Activated CD4-positive, CD25-positive, alpha-beta regulatory T cell treated with anti-CD3 and anti-CD28 coated beads, Interleukin-2, amount 50 U/mL, for 72 hours (primary cell): ENCODE measurements at places on chromosomes 7 and 10.

- DNase-seq = no peak
These were observed 761 bp downstream of the PTF1A start for GRCh38 chr10:23192712-23193434.

DNA sequence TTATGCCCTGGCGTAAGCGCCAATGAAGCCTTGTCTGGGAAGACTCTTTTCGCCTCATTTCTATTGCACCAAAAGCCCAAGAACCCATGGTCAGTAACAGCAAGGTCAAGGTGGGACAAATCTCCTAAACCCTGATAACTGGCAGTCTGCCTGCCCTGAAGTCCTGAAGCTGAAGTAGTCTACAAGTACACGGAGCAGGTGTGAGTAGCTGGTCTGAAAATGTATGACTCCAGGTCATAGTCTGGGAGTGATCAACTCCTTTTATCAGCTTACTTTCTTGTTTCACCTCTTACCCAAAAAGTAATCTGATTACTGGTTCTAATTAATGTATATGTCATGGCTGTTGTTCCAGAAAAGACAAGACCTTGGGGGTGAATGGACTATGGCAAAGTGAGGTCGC is 107.3 kb upstream of the EFCAB10 start:
- no peak for DNase-seq

DNA sequence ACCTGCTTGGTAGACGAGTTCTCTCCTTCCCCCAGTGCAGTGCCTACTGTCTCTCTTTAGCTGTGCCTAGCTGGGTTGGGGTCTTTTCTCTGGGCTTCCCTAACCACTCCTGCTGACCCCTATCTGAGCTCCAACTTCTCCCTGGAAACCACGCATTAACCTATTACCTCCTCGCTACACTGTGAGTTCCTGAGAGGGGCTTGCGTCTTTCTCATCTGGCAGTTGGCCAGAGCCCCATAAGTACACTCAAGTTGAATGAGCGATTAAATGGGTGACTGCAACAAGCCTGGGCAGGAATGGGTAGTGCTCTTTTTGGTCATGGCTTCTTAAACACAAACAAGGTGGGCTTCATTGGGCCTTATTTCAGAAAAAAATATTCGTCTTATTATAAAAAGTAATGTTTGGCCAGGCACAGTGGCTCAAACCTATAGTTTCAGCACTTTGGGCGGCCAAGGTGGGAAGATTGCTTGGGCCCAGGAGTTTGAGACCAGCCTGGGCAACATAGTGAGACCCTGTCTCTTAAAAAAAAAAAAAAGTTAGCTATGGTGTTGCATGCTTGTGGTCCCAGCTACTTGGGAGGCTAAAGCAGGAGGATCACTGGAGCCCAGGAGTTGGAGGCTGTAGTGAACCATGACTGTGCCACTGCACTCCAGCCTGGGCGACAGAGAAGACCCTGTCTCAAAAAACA is 41.4 kb downstream of the SYPL1 start:
- no peak for DNase-seq

DNA sequence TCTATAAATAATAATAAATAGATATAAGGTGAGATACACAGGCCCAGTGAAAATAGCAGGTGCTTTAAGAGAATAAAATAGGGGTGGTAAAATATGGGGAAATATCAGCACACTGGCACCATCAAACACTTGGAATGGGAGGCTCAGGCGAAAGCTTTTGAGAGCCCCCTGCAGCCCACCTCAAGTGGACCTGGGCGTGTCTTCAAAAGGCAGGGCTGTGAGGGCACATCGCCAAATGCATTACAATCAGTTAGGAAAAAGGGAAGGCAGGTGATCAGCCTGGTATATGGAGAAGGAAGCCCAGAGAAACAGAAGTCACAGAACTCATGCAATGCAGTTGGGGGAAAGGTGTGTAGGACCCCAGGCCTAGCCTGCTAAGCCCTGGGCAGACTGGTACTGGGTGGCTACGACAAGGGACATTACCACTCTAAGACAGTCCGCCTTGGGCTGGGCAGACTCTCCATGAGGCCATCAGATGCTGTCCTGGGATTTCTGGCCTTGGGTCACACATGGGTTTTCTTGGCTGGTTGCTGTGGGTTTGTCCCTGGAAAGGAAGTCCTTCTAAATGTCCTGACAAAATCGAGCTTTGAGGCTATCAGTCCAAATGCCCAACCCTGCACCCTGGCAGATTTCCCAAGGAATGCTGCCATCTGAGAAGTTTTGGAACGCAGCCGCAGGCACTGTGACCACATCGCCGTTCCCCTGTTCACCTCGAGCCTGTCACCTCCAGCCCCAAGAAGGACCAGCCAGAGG is 330.6 kb downstream of the GRID1 start:
- DNase-seq = no peak

DNA sequence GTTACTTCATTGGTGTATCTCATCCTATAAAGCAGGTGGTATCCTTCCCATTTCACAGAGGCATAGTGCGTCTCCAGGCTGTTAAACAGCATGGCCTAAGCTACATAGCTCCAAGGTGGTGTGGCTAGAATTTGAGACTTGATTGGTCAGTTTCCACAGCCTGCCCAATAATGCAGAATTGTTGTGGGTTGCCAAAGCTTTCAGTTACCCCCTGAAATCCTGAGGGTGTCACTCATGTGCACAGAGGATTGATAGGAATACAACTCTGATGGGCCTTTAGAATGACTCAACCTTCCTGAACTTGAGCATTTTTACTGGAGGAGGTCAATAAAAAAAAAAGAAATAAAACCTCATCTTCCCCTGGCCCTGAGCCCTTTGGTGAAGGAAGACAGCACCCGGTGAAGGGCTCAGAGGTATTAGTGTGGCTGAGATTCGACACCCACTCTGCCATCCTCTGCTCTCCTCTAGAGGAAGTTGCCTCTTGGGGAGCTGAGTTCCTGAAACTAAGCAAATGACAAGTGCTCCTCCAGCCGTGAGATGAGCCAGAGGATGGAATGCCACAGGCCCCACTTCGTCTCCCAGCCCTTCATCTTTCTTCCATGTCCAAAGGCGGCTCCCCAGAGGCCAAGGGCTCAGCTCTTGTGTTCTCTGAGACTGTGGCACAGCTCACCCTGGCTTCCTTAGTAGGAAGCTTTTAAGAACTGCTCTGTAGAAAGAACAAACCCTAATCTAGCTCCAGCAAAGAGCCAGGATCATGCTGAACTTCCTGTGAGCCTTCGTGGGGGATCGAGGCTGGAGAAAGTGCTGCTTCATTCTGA is 1.0 kb downstream of the ACSL5 start:
- no peak for DNase-seq

- DNase-seq = no peak
These were observed 53.2 kb downstream of the ANKMY2 start for GRCh38 chr7:16592395-16592794.

DNA sequence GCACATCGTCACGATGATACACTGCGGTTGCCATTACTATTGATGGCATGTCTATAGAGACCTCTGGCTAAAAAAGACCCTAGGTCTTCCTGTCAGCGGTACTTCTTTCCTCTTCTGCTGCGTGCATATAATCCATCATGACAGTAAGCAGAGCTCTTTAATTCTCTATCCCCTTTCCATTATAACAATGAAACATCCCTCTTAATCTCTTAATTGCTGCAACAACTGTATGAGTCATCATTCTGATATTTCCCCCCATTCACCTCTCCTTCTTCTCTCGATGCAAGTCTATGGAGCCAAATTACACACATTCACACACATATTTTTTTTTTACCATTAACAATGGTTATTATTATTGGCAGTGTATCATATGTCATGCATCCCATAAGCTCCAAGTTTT is 45.2 kb upstream of the AKR1E2 start:
- DNase-seq = no peak

- DNase-seq = no peak
These were observed 4.0 kb upstream of the PDGFA start for GRCh38 chr7:523347-524336.

GRCh38 chr7:73896454-73896853 is 35.5 kb downstream of the TMEM270 start:
- DNase-seq = no peak

DNA sequence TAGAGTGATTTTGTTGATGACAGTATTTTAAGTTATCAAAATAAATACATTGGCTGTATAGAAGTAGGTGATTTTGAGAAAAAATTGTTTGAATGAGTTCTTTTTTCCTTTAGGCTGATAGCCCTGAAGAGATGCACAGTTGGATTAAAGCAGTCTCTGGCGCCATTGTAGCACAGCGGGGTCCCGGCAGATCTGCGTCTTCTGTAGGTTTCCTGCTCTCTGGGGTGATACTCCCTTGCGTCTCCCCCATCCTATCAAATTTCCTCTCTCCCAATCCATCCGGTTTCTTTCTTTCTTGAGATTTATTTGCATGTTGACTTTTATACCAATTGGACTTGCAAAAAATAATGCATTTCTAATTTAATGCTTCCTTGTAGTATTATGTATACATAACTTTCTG is 27.6 kb upstream of the ARMS2 start:
- DNase-seq = no peak

DNA sequence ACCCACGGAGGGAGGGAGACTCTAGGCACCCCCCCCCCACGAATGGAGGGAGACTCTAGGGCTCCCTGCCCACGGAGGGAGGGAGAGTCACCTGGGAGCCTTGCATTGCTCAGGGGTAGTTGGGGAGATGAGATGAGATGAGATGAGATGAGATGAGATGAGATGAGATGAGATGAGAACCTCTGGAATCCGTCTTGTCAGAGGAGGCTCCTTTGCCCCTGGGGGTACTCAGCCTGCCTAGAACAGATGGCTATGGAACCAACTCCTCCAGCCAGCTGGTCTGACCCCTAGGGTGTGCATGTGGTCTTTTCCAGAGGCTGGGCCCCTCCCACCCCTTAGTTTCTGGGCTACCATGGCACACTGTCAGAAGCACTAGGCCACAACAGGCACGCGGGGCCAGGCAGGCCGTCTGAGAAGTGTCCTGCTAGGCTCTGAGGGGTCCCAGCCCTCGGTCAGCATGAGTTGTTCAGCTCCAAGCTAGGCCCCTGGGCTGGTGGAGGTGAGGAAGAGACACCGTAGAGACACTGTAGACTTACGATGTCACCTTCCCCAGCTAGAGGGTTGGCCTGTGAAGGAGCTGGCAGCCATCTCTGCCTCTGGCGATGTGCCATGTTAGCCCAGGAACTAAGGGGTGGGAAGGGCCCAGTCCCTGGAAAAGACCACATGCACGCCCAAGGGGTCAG is 8.8 kb downstream of the TSPAN15 start:
- DNase-seq = no peak

GRCh38 chr7:114026486-114027089 is 107.8 kb upstream of the PPP1R3A start:
- no peak for DNase-seq

DNA sequence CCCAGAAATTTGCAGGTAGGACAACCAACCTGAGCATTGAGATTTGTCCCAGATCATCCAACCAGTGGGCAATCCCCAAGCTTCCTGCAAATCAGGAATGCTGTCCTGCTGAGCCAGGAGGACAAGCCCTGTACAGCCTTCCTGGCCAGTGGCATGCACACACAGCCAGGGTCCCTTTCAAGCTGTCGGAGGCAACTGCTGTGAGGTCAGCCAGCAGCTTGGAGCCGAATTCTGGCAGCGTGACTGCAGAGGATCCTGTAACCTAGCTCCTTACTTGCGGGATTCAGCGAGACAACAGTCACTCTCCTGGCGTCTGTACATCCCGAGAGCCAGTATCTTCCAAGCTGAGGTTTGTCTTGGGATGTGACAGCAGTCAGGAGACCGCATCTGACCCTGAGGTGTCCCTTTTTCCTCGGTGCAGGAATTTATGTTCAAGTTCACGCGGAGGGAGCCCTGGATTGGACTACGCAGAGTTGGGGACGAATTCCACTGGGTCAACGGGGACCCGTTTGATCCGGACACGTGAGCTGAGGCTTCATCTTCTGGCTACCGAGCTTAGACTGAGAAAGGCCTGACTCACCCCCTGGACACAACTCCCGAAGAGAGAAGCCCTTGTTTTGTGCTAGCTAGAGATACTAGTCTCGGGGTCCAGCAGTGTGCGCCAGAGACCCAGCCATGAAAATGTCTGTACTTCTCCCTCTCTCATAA is 18.3 kb downstream of the CLEC2L start:
- DNase-seq = no peak

DNA sequence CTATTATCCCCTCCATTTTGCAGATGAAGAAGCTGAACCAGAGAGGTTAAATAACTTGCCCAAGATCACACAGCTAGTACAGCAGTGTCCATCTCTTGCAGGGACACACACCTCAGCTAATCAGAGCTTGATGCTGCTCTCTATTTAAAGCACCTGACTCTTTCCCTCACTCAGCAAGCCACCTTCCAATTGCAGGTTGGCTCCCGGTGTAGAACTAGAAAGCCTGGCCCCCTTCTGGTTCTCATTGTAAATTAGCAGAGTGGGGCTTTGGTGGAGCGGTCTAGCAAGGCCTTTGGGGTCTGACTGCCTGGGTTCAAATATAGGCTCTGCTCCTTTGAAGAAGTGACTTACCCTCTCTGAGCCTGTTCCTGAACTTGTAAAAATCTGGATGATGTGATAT is 176.4 kb downstream of the NEURL1 start:
- no peak for DNase-seq

DNA sequence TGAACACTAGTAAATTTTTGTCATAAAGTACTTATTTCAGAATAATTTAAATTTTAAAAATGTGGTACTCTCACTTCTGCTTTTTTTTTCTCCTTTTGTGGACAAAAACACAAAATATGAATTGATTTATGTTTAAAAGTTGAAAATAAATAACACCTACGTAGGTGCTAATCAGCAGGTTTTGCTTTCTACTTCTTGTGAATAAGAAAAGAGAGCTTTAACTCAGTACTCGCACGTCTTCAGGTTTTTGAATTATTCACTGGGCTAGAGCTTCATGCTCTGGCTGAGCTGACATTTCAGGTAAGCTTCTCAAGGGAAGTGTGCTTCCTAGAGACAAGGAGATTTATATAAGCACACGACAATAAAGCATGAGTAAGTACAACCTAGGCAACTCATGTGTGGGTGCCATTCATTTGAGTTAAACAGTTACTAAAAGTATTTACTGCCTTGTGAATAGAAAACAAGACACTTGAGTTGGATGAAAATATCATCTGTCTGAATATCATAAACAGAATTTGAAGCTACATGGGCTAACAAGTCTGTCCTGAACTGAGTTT is 190.0 kb upstream of the POT1 start:
- no peak for DNase-seq

DNA sequence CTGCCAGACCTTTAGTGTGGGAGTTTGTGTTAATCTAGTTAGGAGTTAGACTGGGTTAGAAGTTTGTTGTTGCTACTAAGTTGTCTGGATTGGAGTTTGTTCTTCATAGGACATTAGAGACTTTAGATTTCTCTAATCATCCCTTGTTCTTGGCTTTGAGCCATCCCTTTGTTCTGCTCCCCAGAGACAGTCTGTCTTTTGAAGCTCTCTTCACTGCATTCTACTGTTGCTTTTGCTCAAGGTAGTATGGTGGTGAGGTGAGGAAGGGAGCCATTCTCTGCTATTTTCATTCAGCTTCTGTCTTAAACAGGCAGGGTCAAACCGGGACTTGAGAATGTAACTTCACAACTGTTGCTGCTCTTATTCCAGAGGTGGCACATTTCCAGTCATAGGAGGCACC is 10.4 kb upstream of the TARP start:
- DNase-seq = no peak

GRCh38 chr10:124064676-124065075 is 28.7 kb downstream of the CHST15 start:
- DNase-seq = no peak
